ENCODE measurements at places on chromosomes 11 and 22.
A peak's percentile ranks its signal among the peaks of the same experiment; 100 is the strongest.

GRCh38 chr22:19823902-19824211 is 30.8 kb downstream of the GNB1L start:
- no peak for DNase-seq

- no peak for DNase-seq
Observed at GRCh38 chr11:80084608-80085007, 643.8 kb upstream of the TENM4 start.

DNA sequence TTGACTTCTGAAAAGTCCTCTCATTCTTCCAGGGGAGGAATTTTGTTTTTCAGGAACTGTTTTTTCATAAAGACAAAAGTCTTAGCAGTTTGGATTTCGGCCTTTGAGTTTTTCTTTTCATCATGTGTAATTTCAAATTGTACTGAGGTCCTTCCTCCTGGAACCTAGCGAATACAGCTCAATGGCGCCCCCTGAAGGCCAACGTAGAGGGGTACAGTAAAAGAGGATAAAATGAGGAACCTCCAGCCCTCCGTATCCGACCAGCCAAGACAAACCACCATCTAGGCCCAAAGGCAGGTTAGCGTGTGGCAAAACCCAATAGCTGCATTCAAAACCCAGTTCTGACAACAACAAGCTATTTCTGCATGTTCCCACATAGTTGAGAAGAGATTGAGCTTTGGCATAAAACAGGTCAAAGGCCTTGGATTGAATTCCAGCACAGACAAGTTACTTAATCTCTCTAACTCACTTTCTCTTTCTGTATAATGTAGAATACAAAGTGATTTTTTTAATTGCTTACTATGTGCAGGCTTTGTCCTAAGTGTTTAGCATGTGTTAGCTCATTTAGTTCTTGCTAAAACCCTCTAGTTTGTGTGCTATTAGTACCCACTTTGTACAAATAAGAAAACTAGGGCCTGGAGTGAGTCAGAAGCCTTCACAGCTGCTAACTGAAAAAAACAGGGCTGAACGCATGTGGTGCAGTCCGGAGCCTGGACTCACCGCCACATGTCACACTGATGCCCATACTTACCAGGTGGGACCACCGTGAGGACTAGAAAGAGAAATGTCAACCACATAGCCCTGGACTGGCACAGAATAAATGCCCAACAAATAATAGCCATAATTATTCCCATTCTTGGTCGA is 43.2 kb upstream of the ETS1 start:
- DNase-seq: no peak

DNA sequence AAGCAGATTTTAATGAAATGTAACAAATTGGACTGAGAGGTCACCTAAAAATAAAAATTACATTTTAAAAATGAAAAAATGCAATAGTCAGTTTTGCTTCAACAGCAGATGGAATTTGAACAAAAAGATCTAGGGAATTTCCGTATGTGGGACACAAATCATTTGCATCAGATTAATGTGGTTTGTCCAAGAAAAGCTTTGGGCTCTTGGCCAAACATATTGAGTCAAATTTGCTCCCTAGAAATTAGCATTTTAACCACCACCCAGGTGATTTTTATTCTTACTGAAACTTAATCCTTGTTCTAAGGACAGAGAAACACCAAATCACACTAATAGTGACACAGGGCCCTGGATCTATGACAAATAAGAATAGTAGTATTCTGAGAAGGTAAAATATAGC is 1477.8 kb downstream of the FAM181B start:
- no peak for DNase-seq

DNA sequence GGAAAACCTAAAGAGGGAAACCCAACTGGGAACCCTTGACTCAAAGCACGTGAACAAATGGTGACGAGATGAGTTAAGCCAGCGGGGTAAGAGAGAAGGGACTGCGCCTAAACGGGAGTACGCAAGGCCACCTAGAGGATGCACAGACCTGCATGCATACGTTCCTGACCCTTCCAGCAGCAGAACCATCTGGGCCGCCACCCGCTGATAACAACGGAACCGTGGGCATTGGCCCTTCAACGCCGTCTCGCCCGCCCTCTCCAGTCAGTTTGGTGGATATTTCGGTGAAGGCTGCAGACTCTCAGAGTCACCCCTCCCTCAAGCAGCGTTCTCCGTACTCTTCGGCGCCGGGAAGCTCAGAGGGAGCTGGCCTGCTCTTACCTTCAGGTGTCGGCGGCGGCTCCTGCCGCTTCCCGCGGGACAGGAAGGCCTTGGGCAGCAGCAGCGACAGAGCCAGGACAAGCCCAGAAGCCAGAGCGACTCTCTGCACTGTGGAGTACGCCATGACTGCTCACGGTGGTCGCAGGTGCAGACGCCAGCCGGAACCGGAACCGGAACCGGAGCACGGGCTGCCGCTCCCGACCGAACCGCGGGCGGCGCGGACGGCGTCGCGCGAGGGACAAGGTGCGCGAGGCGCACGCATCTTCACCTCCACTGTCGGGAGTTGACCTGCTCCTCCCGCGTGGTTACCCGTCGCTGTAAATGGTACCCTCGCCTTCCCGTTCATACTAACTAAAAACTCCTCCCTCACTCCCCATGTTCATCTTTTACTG is at the start of gene RIC3:
TSS of gene RIC3 (minus strand) at position 541 of the 773 bp plus-strand sequence. CDS start at position 505, 36 bp downstream.
- DNase-seq: no peak

DNA sequence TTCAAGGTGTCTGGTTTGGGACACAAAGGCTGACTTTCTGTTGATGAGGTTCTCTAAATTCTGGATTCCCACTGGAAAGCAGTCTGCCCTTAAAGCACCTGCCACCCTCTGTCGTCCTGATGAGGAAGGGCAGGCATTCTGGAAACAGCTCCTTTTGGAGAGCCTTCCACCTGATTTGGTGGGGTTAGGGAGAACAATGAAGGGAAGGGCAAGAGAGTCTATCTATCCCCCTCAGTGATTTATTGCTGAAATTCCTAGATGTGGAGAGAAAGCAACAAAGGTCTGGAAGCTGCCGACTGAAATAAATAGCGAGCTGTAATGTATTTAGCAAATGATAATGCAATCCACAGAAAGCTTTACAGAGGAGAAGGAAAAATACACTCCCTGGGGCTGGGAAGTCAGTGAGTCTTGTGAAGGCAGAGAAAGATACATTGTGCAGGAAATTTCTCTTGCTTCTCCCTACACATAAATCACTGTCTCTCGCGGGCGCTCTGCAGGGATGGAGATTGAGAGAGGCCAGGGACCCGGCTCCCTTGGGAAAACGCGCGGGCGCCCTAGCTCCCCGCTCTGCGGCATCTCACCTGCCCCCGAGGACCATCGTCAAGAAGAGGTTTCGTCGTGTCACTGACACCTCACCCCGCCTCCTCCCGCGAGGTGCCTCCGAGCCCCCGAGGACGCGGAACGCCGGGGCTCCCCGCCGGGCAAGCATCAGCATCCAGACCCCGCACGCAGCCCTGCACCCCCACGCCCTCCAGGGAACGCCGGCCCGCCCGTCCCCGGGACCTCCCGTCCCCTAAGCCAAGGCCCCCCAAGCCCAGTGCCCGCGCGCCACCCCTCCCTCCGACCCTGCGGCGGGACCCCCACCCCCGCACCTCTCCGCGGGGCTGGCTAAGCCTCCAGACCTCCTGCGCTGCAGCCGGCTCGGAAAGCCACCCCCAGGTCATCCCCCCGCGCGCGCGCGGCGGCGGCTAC is 673 bp downstream of the CDON start:
- peak; percentile 17 for DNase-seq

DNA sequence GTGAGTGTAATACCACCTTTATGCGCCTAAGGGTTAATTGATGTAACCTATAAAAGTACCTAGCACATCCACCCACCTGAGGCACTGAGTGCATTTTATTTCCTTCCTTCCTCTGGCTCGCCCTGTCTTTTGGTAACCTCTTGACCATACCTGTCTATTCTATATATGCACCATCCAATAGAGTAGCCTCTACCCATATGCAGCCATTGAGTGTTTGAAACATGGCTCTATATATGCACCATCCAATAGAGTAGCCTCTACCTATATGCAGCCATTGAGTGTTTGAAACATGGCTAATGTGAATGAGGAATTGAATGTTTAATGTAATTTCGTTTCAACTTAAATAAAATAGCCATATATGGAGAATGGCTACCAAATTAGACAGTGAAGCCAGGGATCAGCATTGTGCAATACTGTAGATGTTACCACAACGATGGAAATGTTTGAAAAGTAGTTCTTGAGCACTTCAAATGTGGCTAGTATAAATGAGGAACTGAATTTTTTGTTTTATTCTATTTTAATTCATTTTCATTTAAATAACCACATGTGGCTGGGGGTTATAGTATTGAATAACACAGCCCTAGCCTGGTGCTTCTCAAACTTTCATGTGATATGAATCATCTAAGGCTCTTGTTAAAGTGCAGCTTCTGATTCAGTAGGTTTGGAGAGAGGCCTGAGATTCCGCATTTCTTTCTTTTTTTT is 33.8 kb downstream of the SLC35F2 start:
- DNase-seq: no peak
